Activated CD4-positive, alpha-beta T cell treated with anti-CD3 and anti-CD28 coated beads, Interleukin-2, amount 50 U/mL, for 24 hours (primary cell): ENCODE measurements at places on chromosomes 16 and 17.

- DNase-seq: no peak
Measured at GRCh38 chr16:68627951-68628425, 17.1 kb upstream of the CDH3 start.

DNA sequence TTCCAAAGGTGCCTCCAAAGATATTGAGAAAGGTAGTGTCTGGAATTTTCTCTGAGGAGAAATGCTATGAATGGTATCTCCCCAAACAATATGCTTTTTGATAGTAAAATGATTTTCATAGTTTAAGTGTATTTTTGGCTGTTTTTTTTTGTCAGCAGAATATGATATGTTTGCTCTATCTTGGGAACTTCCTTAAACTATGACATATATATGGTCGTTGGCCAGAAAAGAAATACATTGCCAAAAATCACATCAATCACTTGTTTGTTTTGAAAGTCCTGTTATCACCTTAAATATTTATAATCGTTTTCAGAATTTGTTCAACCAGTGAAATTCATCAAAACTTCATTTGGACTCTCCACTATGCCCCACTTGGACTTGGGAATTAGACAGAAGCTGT is 816.9 kb downstream of the CDH11 start:
- no peak for DNase-seq

DNA sequence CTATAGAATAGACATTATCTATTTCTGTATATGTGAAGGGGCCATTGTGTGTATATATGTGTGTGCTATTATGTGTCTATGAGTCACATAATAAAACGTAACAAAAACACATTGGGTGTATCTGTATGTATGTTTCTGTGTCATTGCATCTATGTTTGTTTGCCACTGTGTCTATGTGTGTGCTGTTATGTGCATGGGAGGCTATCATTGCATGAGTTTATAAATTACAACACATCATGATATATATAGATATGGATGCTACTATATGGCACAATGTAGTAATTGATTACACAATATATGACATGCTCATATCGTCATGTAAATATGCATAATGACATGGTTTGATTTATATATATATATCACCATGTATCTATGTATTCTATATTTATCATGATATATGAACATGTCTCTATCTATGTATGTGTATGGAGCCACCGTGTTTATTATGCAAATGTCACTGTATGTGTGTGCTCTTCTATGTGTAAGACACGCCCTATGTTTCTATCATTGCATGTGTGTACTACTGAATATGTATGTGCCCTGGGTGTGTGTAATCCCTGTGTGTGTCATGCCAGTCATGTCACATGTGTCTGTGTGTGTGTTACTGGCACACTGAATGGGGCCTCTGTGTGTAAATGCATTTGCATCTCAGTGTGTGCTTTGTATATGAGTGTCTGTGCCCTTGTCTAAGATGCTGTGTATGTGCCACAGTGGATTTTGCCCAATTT is 1.4 kb upstream of the TSPOAP1 start:
- peak; percentile 76 for DNase-seq

GRCh38 chr16:85806539-85806938 is 7.0 kb downstream of the COX4I1 start:
- DNase-seq: no peak

GRCh38 chr17:172401-172800 is 9.0 kb downstream of the DOC2B start:
- DNase-seq: no peak

DNA sequence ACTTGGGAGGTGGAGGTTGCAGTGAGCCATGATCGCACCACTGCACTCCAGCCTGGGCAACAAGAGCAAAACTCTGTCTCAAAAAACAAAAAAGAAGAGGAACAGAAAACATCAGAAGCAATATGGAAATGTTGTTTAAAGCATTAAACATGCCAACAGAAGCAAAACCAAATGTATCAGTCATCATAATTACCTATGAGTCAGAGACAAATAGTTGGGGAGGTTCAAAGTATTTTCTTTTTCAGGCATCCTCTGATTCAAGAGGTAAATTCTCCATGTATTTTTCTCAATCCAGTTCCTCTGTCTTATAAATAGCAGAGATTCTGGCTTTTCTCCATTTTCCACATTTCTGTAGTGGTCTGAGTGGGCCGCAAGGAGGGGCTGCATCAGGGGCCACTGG is 2.1 kb upstream of the TM4SF5 start:
- DNase-seq: no peak

DNA sequence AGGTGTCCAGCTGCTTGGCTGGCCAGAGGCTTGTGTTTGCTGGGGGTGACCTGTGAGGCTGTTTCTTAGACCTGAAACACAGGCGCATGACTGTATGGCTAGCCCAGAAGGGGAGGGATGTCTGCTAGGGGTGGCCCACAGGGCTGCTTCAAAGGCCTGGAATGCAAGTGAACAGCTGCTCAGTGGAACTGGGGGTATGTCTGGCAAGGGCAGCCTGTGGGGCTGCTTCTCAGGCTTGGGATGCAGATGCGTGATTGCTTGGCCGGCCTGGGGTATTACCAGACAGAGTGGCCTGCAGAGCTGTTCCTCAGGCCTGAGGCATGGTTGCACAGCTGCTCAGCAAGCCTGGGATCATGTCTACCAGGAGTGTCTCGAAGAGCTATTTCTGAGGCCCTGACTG is 20.5 kb downstream of the TANC2 start:
- no peak for DNase-seq
